Hematopoietic multipotent progenitor cell (in vitro differentiated cells): ENCODE measurements at places on chromosomes 3 and 15.

- DNase-seq: peak; percentile 7
Measured at GRCh38 chr3:60017631-60018030, 967.8 kb upstream of the CFAP20DC start.

DNA sequence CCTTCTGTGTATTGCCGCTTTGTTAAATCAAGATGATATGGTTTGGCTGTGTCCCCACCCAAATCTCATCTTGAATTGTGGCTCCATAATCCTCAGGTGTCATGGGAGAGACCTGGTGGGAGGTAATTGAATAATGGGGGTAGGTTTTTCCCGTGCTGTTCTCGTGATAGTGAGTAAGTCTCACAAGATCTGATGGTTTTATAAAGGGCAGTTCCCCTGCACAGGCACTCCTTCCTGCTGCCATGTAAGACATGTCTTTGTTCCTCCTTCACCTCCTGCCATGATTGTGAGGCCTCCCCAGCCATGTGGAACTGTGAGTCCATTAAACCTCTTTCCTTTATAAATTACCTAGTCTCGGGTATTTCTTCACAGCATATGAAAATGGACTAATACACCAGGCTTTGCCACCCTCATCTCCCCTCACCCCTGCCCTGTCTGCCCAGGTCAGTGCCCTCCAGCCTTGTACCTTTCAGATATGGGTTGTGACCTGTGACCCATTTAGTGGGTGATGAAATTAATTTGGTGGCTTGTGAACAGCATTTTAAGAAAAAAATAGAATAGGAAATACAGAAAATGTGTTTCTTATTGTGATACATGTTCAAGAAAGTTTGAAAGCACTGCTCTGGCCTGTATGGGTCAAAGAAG lies 56.1 kb upstream of the MCF2L2 start:
- no peak for DNase-seq

DNA sequence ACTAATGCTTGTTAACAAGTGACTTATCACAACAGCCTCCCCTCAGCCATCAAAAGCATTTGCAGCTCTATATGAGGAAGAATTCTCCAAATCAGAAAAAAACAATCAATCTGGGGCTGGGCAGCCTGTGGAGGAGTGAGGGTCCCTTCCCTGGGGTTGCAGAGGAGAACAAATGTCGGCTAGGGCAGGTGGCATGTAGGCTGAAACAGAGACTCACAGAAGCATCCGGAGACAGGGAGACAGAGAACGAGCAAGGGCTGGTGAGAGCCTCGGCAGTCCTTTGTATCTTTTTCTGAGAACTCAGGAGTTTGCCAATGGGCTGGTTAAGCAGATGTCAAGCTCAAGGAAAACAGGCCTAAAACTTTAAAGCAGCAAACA lies 15.8 kb downstream of the ITGA11 start:
- DNase-seq: no peak

- peak; percentile 66 for DNase-seq
Measured at GRCh38 chr3:56682462-56683121, 473 bp downstream of the TASOR start.

DNA sequence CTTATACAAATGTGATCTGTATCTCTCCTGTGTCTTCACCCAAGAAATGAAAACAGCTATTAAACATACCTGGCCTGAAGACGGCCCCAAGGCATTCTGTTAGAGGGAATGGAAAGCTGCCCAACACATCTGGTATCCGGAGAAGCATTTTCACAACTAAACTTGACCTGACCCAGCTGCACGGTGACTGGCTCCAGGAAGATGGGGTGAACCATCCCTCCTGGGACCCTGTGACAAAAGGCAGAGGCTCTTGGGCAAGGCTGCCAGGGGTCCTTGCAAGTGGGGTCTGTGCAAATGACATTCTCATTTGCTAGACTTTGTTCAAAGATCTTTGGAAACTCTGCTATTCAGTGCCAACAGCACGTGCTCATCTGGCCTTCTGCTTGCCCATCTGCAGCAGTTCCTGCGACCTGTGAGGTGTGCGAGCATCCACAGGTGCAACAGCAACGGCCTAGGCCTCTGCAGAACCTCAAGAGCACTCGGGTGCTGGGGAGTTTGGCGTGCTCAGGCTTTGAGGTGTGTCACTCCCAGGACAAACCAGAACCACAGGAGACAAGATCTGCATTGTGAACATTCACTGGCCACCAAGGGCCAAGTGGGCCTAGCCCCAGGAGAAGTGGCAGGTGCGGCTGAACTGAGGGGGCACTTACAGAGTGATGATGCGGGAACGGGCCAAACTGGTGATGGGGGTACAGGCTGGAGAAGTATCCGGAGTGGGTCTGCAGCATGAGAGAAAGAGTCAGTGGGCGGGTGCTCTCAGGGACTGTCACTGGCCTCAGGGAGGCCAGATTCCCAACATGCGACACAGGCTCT lies 71.8 kb downstream of the SENP2 start:
- no peak for DNase-seq

DNA sequence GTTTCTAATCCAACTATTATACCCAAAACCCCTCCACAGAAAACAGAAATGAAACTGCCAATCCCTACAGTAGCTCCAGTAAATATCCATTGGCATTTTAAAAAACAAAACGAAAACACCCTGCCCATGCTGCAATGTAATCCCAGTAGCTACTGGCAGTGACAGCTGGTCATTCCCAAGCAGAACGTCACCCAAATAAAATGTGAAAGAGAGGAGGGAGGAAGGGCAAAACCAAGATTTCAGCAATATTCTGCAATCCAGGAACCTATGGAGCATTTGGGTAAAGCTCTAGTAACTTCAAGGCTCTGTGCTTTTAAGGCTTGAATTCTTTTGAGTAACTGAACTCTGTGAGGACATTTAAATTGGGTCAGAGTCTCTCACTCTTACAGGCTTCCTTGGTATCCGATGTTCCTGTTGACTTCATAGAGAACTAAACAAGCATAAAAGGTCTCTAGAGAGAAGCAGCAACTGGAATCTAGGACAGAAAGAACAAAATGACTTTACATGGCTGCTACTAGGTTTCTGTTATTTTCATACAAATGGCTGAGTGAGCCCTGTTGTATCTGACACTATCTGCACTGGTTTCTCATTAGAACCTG lies 136.2 kb downstream of the TNIK start:
- no peak for DNase-seq
